CD4-positive, alpha-beta T cell (primary cell): ENCODE measurements at places on chromosomes 13 and 19. TPM values are rescaled to one million over a fixed set of nuclear protein-coding genes. Genes with fewer than 3 reads are reported as not detected.
A peak's percentile ranks its signal among the peaks of the same experiment; 100 is the strongest.

GRCh38 chr19:44308011-44308410 lies 3.2 kb upstream of the ZNF235 start:
- no peak overlapping the region for H3K4me3 ChIP-seq
- peaks cover 19% of the 10 kb centered on the region for H3K4me1 ChIP-seq
- H3K27ac ChIP-seq = no peak overlapping the region
- DNase-seq = no peak
- H3K36me3 ChIP-seq = no peaks in the 10 kb centered on the region

GRCh38 chr13:98492335-98493041 lies 84.4 kb downstream of the STK24 start:
- DNase-seq = no peak
- no peak overlapping the region for H3K27ac ChIP-seq
- H3K4me3 ChIP-seq = no peak overlapping the region
- no peaks in the 10 kb centered on the region for H3K27me3 ChIP-seq

DNA sequence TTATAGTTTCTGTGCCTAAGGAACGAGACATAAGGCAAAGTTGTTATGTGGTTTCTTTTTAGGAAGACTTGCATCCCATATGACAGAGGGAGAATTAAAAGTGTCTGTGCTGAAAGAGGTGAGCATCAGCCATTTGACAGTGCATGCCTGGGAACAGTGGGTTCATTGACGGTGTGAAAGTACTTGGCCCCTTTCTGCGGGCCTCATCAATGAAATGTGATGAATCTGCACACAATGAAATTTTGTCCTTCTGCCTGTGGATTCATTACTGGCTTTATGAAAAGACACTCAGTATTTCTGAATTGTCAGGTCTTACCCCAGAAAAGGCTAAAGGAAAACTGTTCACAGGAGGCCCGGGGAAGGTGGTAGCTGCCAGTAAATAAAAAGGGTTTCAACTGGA lies 295.8 kb downstream of the FOXO1 start:
- no peaks in the 10 kb centered on the region for H3K27me3 ChIP-seq
- no peaks in the 10 kb centered on the region for H3K36me3 ChIP-seq
- peaks cover 26% of the 10 kb centered on the region for H3K4me1 ChIP-seq
- no peak overlapping the region for H3K27ac ChIP-seq
- DNase-seq = no peak

DNA sequence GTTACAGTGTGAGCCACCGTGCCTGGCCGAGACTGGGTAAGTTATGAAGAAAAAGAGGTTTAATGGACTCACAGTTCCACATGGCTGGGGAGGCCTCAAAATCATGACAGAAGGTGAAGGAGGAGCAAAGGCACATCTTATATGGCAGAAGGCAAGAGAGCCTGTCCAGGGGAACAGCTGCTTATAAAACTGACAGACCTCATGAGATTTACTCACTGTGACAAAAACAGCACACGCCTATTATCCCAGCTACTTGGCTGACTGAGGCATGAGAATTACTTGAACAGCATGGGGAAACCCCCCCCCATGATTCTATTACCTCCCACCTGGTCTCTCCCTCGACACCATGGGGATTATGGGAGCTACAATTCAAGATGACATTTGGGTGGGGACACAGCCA lies 23.4 kb upstream of the ZNF561 start:
- DNase-seq = no peak
- H3K4me1 ChIP-seq = no peaks in the 10 kb centered on the region
- H3K27ac ChIP-seq = no peak overlapping the region

- no peaks in the 10 kb centered on the region for H3K27me3 ChIP-seq
- peak overlapping the region; percentile 14 for H3K27ac ChIP-seq
- peak overlapping the region; percentile 32 for H3K4me3 ChIP-seq
- no peak for DNase-seq
Measured at GRCh38 chr13:101626925-101627555, 174.6 kb downstream of the ITGBL1 start.

DNA sequence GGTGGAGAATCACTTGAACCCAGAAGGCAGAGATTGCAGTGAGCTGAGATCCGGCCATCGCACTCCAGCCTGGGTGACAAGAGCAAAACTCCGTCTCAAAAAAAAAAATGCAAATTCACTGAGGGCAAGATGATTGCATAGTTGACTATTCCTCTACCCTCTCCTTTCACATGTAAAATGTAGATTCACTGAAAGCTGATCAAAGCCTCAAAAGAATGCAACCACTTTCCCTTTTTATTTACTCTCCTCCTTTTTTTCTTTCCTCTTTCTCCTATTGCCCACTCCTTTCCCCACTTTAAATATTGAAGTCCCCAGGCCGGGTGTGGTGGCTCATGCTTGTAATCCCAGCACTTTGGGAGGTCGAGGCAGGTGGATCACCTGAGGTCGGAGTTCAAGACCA lies 6.3 kb downstream of the TEX101 start:
- no peaks in the 10 kb centered on the region for H3K27me3 ChIP-seq
- peaks cover 3% of the 10 kb centered on the region for H3K4me1 ChIP-seq
- H3K36me3 ChIP-seq = no peaks in the 10 kb centered on the region
- H3K27ac ChIP-seq = no peak overlapping the region
- DNase-seq = no peak
- H3K4me3 ChIP-seq = no peak overlapping the region

DNA sequence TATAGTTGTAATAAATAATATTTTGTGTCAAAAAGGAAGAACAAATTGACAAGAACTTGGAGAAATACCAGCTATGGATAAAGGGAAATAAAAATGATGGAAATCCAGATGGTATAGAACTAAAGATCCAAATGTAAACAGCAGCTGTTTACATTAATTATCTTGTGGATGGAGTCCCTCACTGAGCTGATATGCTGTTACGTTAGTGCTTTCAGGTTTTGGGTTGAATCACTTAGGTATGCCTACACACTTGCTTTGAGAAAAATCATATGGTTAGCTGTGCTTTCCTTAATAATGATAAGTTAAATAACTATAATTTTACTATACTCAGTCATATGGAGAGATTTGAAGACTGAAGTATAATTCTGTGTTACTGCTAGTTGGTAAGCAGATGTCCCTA lies 27.7 kb downstream of the WASF3 start:
- no peaks in the 10 kb centered on the region for H3K36me3 ChIP-seq
- H3K27me3 ChIP-seq = no peaks in the 10 kb centered on the region
- no peak overlapping the region for H3K27ac ChIP-seq

DNA sequence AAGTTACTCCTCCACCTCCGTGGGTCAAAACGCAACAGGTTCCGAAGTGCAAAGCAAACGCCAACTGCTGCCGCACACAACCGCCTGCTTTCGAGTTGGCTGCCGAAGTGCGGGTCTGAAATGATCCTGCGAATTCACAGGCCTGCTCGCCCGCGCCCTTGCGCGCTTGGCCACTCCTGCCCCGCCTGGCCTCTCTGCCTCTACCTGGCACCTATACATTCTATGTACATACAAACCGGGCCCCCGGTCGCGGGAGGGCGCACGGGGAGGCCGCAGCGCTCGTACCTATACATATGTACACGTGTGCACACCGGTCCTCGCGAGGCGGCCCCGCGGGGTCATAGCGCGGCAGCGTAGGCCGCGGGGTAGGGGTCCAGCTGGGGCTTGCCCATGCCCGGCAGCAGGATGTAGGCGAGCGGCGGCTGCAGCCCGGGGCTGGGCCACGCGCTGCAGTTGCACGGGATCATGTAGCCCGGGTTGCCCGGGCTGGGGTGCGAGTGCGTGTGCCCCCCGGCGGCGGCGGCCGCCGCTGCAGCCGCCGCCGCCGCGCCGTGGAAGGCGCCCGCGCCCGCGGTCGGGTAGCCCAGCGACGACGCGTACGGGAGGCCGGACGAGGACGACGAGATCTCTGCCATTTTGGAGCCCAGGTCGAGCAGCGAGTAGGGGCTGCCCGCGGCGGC lies 1.3 kb downstream of the SOX21 start:
- peaks cover 64% of the 10 kb centered on the region for H3K27me3 ChIP-seq
- H3K36me3 ChIP-seq = no peaks in the 10 kb centered on the region
- peaks cover 30% of the 10 kb centered on the region for H3K4me1 ChIP-seq
- H3K27ac ChIP-seq = no peak overlapping the region
- no peak overlapping the region for H3K4me3 ChIP-seq
- no peak for DNase-seq

GRCh38 chr13:24086642-24087041 lies 73.9 kb upstream of the SPATA13 start:
- no peak for DNase-seq
- H3K4me3 ChIP-seq = no peak overlapping the region
- H3K36me3 ChIP-seq = no peaks in the 10 kb centered on the region
- no peaks in the 10 kb centered on the region for H3K4me1 ChIP-seq

DNA sequence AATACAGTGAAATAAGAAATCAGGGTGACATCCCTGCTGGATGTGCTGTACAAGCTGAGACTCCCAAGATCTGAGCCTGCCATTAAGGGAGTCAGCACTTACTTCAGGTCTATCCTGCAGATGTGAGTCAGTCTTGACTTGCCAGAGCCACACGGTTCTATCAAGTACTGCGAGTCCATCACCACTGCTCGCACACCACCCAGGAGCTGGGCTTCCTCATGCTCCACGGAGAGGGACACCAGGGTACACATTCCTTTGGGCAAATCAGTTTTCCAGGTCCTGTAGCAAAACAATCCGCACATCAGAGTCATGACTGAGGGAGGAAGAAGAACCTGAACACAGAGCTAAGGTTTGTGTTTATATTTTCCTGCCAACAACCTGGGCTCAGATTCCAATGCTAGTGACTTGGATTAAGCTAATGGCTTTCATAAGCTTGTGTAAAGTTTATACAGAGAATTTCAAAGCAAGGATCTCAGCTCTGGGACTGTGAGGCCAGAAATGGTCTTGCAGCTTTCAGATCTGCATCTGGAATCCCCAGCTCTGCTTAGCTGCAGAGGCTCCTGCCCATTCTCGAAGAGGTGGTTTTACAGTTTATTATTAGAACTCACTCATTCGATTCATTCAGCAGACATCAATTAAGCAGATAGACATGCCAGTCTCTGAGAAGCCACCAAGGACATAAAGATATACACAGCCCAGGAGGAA lies 90.6 kb downstream of the KL start:
- no peaks in the 10 kb centered on the region for H3K27me3 ChIP-seq
- no peaks in the 10 kb centered on the region for H3K36me3 ChIP-seq
- no peak overlapping the region for H3K4me3 ChIP-seq
- H3K4me1 ChIP-seq = no peaks in the 10 kb centered on the region
- DNase-seq = no peak

DNA sequence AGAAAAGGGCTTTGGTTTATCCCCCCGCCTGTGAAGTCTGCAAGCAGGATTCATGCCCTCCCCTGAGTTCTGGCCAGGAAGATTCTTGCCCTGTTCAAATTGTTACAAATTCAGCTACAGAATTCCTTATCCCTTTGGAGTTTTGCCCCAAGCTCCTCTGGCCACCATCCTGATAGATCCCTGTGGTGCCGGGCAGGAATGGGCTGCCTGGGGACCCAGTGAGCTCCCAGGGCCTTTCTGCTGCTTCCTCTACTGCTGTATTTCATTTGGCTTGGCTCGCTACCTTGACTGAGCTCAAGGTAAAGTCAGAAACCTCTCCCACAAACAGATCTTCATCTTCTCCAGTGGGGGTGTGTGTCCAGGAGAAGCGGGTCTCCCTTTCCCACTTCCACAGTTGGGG lies 194.6 kb upstream of the NBEA start:
- no peaks in the 10 kb centered on the region for H3K27me3 ChIP-seq
- no peak overlapping the region for H3K27ac ChIP-seq
- no peak for DNase-seq
- no peak overlapping the region for H3K4me3 ChIP-seq

ZNF30 gene
- total RNA-seq = 1.1 TPM

METTL21C gene
- total RNA-seq = not detected

MISP3 gene
- 0.49 TPM for total RNA-seq

CYP4F8 gene
- total RNA-seq = not detected

IL4I1 gene
- 4.7 TPM for total RNA-seq

ZNF134 gene
- 25.7 TPM for total RNA-seq
